ENCODE measurements at places on chromosomes 7 and 10. TPM values are rescaled to one million over a fixed set of nuclear protein-coding genes. Genes with fewer than 3 reads are reported as not detected.

The GATA3 gene
- total RNA-seq: 55.4 TPM

The CHCHD1 gene
- 26.4 TPM for total RNA-seq

The LDB3 gene
- 0.05 TPM for total RNA-seq

The FAM13C gene
- not detected for total RNA-seq

The ZC3HAV1L gene
- 14.0 TPM for total RNA-seq

The LLCFC1 gene
- total RNA-seq: not detected

The SRPK2 gene
- 44.4 TPM for total RNA-seq

The ACHE gene
- total RNA-seq: not detected

The ZNF107 gene
- 18.7 TPM for total RNA-seq

Measured in activated naive CD4-positive, alpha-beta T cell treated with anti-CD3 and anti-CD28 coated beads, Interleukin-2, amount 10 ng/mL, durations not matched to agents 5 hours and 36 hours (primary cell).